ENCODE measurements at places on chromosomes 6 and 20.

DNA sequence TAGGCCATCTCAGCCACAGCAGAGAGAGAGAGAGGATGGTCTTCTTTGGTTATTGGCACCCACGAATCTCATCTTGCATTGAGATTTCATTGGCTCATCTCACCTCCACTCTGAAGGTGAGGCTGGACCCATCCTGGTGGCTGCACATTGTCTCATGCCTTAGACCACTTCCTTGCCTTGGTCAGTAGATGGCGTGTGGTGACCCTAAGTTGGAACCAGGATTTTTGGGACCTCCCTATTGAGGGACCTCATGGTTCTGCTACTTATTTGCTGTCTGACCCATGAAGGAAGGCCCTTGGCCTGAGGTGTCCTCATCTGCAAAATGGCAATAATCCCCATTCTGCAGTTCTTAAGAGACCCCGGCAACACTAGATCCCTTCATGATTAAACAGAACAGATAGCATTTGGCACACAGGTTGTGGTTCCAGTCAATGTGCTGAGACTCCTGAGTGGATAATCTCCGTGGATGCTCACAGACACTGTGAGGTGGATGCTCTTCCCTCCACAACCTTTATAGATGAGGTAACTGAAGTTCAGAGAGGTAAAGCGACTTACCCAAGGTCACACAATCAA lies 21.5 kb upstream of the AAR2 start:
- DNase-seq: no peak

DNA sequence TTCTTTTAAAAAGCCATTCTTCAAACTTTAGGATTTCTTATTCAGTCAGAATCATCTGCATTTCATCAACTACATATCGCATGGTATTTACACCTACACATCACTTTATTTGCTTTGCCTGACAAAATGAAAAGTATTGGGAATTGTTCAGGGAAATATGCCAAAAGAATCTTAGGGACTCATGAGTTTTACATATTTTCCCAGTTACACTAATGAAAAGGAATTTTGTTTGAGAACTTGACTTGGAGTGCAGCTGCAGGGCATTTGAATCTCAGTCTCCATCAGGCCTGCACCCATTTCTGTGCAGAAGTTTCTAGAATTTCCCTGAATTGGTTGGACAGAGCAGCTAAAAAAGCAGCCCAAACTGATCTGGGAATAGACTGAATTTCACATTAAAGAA lies 65.3 kb downstream of the MTHFD1L start:
- DNase-seq: no peak

- no peak for DNase-seq
Measured at GRCh38 chr20:11895861-11896387, 21.8 kb upstream of the BTBD3 start.

DNA sequence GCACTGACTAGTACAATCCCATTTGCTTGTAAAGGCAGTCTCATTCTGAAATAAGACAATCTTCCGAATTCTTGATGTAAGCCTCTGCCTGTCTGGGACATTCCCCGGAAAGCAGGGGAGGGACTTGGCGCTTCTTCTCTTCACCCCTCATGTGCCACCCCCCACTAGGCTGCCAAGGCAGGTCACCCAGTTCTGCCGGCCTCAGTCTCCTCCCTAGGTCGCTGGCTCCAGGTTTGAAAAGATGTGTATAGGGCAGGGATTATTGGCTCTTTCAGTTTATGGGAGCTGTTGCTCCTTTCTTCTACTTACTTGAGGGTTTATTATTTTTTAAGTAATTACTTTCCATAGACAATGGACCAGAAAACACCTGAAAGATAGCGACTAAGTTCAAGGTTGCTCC lies 158.1 kb upstream of the RPS6KA2 start:
- no peak for DNase-seq

- no peak for DNase-seq
Measured at GRCh38 chr20:43023836-43024235, 165.9 kb downstream of the PTPRT start.

GRCh38 chr6:2038092-2038491 lies 207.3 kb downstream of the GMDS start:
- DNase-seq: no peak

DNA sequence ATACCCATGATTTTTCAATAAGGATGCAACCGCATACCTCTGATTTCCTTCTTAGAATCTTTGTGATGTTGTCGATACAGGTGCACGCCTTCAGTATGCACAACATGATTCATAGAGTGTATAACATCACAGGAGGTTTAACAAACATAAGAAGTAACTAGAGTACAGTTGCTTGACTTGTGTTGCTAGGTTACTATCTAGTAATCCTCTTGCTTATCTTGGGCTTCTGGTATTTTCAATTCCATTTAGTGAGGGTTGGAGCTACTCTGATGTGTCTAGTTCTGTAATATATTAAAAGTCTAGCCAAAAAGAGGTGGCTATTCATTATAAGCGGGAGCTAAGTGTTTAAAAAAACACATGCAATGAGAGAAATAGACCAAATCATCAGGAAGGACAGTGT lies 85.5 kb upstream of the TENT5A start:
- no peak for DNase-seq

DNA sequence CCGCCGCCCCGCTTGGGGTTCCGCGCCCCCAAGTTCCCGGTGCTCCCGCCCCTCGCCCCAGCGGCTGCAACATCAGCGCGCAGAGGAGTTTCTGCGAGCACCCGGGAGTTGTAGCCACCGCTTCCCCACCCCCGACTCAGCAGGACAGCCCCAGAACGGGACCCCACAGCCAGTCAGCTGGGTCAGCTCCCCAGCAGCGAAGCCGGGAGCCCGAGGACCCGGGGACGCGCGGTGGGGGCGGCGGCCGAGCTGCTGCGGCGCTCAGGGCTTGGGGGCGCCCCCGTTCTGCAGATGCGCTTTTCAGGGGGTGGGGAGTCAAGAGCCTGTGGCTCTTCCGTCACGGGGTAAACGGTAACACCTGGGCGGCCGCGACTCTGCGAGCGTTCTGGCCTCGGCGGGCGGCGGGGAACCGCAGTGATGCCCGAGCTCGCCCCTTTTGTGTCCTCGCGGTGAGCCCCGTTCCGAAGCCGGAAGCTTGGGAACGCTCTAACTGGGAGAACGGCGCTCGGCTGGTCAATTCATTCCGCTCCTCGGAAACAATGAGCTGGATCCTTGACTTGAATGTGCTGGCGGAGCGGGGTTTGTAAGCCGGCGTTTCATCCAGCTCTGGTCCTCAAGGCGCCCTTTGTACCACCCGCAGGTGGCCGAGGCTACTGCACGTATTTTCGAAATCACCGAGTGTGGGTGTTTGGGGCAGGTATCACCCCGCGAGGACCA lies 774 bp downstream of the PLEKHG1 start:
- peak; percentile 71 for DNase-seq

- no peak for DNase-seq
Measured at GRCh38 chr6:106398621-106399020, 38.1 kb downstream of the CRYBG1 start.

Data from progenitor cell of endocrine pancreas (in vitro differentiated cells).